A172 (cell line): ENCODE measurements at places on chromosomes 3 and 15.

DNA sequence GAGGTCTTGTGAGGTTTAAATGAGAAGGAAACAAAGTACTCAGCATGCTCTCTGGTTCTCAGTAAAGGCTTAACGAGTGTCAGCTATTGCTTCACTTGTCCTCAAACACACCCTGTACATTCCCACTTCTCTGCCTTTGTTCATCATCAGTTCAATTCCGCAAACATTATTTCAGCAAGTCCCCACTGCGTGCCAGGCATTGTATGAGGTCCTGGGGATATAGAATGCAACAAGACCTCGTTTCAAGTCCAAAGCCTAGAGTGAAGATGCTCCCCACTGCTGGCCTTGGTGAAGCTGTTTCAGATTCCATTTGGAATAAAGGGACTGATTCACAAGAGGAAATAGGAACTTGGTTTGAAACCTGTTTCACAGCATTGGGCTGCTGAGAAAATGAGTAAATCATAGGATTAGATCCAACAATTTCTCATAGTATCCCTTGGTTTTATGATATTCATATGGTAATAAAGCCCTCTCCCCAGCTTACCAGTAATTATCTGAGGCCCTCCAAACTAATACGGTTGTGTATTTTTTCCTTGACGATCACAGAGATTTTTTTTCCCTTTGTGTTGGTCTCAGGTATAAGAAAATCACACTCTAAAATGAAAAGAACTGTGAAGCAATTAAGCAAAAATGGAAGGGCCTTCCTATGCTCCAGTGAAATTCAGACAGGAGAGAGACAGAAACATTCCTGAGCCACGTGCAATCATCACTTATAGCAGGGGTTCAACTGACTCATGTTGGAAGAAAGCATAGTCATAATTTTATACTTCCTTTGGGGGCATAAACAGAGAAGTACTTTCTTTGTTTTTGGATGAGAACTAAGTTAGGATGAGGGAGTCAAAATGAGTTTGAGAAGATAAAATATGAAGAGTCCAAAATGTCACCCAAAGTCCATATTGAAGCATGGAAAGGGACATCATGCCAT lies 258.6 kb downstream of the RORA start:
- DNase-seq, result peak; percentile 10

DNA sequence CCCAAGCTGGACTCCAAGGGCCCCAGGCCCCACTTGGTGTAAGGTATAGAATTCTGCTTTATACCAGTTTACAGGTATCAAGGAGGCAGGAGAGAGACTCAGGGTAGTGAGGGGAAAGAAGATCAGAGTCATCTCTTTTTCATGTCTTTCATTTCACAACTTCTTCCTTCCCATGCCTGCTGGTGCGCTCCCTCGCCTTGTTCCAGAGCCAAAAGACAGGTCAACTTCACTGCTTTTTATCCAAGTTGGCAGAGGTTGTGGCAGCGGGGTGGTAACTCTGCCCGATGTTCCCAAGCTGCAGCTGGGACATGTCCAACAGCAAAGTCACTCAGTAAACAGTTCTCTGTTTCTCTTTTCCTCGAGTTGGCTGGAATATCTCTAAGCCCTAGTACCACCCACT lies 86.3 kb upstream of the TCF12 start:
- DNase-seq, result no peak

DNA sequence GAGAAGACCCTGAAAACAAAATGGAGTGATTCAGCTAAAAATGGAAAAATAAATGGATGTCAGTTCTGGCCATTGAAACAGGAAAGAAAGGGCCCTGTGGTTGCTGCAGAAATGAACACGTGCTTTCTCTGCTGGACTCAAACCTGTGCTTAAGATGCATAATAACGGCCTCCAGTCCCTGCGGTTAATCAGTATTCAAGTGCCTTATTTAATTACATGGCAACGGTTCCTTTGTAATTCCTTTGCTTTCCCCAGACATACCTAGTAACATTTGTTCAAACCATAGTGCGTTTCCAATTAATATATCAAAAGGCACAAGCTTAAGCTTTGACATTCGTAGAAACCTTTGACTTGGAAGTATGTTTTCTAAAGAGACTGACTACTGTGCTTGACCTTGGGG lies 428.3 kb downstream of the GABRG3 start:
- DNase-seq, result no peak

DNA sequence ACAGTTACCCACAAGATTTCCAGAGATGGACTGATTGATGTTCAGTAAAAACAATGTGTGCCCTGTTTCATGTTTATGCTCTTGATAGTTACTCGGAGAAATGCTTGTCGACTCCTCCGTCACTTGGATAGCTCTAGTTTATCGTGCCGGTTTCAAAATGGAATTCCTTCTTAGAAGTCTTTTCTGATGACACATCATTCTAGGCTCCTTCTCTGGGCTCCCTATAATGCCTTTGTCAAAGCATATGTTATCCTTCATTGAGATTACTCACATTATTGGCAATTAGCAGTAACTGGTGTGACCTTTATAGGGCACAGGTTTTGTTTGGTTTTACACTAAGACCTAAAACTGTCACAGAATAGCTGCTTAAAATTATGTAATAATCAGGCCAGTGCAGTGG lies 201.8 kb downstream of the CNTN6 start:
- DNase-seq, result no peak

- no peak for DNase-seq
Observed at GRCh38 chr15:29270169-29270955, 740 bp upstream of the NSMCE3 start.

- DNase-seq, result no peak
Observed at GRCh38 chr3:365268-365667, 168.7 kb downstream of the CHL1 start.

GRCh38 chr15:92706201-92706600 lies 50.6 kb upstream of the FAM174B start:
- no peak for DNase-seq

DNA sequence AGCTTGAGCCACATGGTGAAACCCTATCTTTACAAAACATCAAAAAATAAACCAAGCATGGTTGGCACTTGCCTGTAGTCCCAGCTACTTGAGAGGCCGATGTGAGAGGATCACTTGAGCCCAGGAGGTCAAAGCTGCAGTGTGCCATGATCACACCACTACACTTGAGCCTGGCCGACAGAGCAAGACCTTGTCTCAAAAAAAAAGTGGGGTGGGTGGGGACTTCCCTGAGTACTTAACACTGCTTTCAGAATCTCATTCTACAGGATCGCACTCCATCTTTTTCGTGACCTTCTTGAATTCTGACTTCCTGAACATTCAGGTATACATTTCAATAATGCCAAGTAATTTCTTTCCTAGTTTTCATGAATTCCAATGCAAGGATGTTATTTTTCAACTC lies 91.3 kb downstream of the PDE8A start:
- DNase-seq, result no peak

- no peak for DNase-seq
Observed at GRCh38 chr3:160455846-160456245, 6.3 kb upstream of the TRIM59 start.

- no peak for DNase-seq
Observed at GRCh38 chr15:80660119-80660518, 35.0 kb upstream of the ABHD17C start.

DNA sequence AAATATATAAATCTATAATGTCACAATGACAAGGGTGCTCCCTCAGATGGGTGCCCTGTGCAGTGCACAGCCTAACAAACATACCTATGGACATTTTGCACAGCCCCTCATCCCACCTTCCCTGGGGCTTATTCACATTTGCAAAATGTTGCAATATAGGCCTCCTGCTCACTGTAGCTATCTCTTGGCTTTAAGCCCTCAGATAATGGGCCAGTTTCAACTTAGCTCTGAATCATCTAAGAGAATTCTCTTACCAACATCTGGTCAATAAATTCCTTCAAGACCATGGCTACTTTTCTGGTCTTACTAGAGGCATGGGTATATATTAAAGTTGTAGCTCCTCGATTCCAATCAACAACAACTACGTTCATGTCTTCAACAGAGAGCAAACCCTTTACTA lies 17.9 kb downstream of the LIPH start:
- DNase-seq, result no peak

DNA sequence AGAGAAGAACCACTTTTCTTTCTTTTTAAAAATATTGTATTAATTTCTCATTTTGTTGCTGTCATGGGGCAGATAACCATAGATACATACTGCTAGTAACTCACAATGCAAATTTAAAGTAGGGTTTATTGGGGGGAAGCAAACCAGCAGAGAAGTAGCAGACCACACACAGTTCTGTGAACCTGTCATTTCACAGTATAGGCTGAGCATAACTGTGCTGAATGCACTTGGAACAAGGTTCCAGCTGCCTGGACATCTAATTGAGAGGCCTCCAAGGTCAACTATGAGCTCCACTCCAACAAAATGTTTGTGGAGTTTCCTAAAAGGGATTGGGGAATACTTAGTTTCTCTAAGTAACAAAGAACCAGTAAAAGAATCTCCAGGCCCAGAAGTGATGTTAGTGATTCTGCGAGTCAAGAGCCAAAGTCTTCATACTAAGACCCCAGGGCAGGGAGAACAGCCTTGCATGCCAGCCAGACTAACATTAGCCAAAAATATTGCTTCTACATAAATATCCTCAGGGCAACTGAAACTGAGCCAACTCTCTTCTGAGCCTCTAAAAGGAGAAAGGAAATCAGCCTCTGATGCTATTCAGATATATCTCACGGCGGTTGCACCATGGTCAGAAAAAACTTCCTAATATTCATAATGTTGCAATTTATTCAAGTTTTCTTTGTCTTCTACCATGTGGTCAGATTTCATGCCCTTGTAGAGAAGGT lies 856.4 kb upstream of the ALCAM start:
- no peak for DNase-seq

- DNase-seq, result no peak
Observed at GRCh38 chr15:39434751-39435238, 146.1 kb upstream of the THBS1 start.

DNA sequence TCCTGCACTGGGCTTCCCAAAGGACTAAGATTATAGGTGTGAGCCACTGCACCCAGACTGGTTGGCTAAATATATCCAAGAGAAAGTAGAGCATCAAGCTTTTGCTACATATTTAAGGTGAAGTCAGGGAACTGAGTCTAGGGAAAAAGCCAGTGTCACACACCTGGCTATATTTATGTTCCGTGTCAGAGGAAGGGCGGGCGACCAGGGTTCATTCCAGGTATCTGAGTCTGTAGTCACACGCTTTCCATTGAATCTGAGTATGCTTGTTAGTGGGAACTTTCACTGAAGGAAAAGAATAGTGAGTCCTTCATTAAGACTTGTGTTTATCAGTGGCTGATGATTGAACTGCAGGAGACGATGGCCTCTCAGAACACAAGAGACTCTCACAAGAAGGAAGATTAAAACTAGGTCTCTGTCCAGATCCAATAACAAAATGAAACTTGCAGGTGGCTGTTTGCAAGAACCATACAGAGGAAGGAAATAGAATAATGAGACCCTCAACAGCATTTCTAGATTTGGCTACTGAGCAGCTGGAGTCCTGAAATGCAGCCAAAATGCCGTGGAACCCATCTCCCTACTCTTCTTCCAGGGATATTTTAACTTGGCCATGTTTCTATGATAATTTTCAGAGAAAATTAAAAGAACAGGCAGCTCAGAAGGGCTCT lies 276.3 kb downstream of the THSD4 start:
- no peak for DNase-seq

DNA sequence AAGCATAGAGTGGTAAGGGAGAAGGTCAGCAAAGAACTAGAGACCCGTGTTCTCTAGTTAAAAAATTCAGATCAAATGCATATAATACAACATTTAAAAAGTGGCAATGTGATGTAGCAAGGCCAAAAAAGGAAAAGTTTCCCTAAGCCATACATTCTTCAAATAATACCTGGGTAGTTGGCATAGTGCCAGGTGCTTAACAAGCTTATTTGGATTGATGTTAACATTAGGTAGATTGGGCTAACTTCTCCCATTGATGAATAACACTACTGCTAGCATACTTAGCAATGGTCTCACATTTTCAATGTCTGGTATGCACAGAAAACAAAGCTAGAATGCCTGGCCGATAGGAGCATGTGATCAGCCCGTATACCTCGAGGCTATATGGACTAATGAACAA lies 283.6 kb upstream of the RARB start:
- DNase-seq, result no peak

DNA sequence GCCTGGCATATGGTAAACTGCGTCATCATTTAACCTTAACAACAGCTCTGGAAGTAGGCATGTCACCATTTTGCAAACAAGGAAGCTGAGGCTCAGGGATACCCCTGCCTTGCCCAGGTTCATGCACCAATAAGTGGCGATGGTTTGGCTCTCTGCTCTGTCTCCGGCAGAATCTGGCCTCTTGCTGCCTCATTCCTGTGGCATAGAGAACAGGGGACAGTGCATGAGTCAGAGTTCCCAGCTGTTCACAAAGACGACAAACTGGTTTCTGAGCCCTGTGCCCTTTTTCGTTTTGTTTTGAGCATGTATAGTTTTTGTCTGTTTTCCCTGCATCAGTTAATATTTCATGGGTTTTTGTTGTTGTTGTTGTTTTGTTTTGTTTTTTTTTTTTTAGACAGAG lies 236.8 kb downstream of the OPA1 start:
- DNase-seq, result peak; percentile 86

GRCh38 chr3:21989341-21990042 lies 238.5 kb upstream of the ZNF385D start:
- no peak for DNase-seq

DNA sequence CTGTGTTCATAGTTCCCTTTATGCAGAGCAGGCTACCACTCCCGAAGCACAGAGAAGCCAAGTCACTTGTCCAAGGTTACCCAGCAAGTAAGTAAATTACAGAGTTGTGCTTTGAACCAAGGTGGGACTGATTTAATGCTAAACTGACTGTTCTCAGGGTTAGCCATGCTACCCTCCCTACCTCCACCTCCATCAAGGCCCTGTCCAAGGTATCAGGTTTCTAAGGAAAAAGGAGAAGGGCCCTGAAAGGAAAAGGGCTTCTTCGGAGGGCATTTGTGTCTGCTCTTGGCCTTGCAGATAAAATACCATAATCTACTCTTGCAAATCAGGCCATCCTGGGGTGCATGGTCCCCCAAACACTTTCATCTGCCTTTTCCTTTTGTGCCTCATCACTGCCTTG lies 288.1 kb upstream of the LRRFIP2 start:
- no peak for DNase-seq

DNA sequence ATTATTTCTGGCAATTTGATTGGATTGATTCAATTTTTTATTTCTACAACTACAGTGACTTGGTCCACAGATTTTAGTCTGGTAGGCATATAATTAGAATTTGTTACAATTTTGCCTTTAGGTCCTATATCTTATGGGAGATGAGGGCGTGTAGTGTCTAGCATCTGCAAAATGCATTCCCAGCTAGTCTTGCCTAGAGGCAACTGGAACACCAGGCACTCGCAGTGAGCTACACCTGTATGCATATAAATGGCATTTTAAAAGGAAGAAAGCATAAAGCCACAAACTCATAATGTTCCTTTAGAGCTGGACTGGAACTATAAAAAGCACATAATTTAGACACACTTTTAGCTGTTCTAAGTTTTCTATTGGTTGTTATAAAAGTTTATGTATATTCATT lies 17.9 kb upstream of the SPPL2A start:
- no peak for DNase-seq
